ENCODE measurements at places on chromosomes 1 and 21.
A peak's percentile ranks its signal among the peaks of the same experiment; 100 is the strongest.

GRCh38 chr1:235503403-235504121 lies 690 bp downstream of the B3GALNT2 start:
- peak; percentile 68 for DNase-seq

DNA sequence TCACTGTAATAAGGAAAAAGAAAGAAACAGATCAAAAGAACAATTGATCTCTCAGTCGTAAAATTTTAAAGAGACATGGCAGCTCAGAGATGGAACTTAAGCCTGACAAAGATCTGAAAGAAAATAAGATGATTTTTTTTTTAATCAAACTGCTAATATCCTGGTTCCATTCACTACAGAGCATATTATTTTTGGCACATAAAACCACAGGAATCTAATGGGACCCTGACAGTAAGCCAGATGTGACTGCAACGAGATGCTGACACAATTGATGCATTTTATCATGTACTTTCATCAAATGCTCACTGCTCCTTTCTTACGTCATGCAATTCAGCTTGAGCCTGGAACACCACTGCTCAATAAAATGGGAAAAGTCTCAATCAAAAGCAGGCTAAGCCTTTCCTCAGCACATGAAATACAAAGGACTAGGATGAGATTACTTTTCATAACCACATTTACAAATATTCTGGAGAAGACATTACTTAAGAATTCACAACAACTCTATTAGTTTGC lies 16.6 kb downstream of the GPATCH2 start:
- no peak for DNase-seq

- DNase-seq, result peak; percentile 52
Measured at GRCh38 chr1:224219612-224220059, 36.6 kb downstream of the DEGS1 start.

- DNase-seq, result no peak
Measured at GRCh38 chr1:229209816-229210215, 61.1 kb upstream of the RAB4A start.

DNA sequence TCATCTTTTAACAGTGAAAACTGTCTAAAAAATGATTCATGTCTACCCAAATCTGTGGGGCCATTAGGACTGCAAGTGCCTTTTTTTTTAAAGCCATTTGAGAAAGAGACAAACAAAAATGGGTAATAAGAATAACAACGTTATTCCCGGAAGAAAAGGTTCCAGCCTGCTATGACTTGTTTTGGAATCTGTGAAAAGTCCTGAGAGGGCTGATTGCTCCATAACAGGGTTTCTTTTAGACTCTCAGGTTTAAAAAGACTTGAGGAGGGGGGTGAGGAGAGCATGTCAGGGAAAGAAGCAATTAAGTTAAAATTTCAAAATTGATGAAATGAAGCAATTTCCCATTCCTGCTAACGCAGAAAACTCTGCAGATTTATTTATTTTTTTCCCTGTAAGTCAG lies 56.4 kb downstream of the CACHD1 start:
- no peak for DNase-seq

- DNase-seq, result no peak
Measured at GRCh38 chr1:62398377-62398776, 38.5 kb upstream of the USP1 start.

- DNase-seq, result peak; percentile 58
Measured at GRCh38 chr1:2229911-2230731, 2.0 kb downstream of the SKI start.

- no peak for DNase-seq
Measured at GRCh38 chr1:28132171-28133167, 44.0 kb downstream of the PTAFR start.

GRCh38 chr1:237279629-237280028 lies 237.6 kb downstream of the RYR2 start:
- no peak for DNase-seq

DNA sequence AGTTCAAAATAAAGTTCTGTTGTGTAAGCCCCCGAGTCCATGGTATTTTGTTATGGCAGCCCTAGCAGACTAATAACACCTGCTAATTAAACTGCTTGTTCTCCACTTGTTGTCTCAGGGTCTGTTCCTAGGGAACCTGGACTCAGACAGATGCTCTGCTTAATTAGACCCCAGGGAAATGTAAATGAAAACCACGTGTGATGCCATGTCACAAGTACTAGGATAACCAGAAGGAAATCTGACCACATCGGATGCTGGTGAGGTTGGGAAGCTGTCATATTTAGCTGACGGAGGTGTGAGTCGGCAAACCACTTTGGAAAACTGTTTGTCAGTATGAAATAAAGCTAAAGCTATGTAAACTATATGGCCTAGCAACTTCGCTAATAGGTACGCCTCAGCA lies 19.6 kb downstream of the EDN2 start:
- DNase-seq, result no peak

DNA sequence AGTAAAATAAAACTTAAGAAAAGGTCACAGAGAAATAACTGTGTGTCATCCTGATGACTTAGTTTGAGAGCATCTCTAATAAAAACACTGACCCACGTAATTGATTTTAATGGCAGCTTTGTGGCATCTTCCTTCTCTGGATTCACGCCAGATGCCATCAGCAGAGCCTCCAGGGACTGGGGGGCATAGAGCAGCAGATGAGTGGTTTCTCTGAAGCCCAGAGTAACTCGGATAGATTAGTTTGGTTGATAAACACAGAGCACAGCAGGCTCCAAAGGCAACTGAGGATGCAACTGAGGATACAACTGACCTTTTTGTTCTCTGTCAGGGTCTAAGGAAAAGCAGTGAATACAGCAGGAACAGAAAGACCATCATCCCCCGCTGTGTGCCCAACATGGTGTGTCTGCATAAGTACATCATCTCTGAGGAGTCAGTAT lies 180.8 kb downstream of the RPS6KC1 start:
- DNase-seq, result no peak

GRCh38 chr1:217712925-217713597 lies 81.9 kb downstream of the SPATA17 start:
- no peak for DNase-seq

DNA sequence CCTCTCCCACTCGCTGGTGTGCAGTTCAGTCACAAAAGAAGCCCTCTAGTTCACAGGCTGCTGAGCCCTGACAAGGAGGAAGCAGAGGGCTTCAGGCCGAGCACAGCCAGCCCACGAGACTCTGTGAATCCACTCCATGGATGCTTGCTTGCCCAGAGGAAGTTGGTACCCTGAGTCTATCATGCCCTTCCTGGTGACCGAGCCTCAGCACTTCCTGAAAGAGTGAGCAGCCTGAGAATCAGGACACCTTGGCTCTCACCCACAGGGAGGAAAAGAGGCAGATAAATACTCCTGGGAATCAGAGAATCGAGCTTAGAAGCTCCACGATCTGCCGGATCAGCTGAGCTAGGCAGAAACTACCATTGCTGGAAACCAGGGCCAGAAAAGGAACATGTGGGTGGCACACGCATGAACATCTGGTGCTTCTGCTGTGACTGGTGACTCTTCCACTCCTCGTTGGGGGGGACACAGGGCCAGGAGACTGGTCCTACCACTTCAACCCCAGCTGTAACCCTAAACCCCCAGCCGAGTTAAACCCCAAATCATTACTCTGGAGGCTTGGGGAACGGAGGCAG lies 376.3 kb upstream of the CAMK1G start:
- peak; percentile 2 for DNase-seq

DNA sequence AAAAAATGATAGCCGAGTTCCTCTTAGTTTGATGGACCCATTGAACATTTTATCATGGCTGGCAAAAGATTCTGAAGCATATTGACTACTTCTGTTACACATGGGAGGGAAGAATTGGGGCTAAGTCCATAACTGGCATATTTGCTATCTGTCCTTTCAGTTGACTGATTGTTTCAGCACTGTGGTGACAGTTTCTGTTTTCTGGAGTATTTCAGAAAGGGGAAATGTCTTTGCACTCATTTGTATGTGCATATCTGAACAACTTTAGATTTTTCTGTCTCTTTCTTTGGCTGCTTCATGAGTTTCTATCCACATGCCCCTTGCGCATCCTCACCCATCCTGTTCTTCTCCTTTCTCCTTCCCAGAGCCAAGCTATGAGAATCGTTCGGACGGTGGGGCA lies 33.2 kb downstream of the SPATA46 start:
- DNase-seq, result no peak

DNA sequence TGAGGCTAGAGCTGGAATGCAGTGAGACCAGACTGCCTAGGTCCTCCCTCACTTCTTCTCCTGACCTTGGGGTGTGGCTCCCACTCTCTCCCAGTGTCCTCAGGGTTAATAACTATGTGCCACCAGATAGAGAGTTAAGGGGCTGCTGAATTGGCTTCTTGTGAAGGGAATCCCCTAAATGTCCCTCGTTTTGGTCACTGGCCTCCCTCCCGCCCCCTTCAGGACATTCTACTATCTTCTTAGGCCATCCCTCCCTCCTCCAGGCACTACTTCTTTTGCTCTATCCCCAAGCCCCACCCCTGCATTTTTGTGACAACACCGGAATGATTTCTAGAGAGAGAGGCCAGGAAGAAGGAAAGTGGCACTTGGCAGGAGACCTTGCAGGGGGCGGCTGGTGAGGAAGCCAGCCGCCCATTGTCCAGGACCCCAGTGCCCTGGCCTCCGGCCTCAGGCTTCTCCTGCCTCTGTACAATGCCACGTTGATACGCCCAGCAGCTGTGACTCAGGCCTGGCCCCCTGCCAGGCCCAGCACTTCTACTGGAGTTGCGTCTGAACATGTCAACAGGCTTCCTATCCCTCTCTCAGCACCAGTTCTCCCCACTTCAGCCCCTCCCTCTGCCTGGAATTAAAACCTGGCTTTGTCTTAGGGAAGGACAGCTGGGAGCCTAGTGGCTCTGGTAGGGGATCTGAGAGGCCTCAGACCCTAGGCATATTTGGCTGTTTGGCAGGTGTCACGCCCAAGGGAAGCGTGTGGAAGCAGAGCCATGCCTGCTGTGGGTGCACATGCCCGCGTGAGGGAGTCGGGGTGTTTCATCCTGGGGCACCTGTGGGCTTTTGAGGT lies 9.1 kb downstream of the LMNA start:
- DNase-seq, result peak; percentile 98

GRCh38 chr1:37621326-37621870 lies 13.3 kb downstream of the RSPO1 start:
- DNase-seq, result no peak

DNA sequence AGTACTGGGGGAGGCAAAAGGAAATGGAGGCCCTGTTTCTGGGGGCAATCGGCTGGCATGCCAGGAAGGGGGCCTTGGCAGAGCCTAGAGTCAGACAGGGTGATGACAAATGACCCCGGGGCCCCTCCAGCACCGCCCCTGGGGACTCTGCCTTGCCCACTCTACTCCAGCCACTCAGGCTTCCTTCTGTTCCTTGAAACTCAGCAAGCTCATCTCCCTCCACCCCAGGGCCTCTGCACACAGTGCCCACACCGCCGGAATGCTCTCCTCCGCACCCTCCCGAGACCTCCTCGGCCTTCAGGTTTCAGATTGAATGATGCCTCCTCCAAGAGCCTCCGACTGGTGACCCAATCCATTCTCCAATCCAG lies 122.5 kb upstream of the ZBTB40 start:
- no peak for DNase-seq

DNA sequence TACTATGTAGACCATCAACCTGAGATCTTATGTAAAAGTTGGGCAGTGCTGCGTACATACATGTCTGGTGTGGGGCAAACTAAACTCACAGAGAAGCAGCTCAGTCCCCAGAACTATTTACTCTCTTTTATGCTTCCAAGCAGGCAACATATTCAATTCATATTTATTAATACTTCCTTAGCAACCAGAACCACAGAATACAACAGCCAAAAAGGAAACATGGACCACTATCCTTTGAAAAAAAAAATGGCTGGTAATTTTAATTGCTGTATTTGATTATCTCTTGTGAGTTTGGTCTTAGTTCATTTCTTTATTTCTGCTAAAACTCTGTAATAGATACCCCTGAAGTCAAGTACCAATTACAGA lies 1.5 kb upstream of the PPP1R15B start:
- no peak for DNase-seq

DNA sequence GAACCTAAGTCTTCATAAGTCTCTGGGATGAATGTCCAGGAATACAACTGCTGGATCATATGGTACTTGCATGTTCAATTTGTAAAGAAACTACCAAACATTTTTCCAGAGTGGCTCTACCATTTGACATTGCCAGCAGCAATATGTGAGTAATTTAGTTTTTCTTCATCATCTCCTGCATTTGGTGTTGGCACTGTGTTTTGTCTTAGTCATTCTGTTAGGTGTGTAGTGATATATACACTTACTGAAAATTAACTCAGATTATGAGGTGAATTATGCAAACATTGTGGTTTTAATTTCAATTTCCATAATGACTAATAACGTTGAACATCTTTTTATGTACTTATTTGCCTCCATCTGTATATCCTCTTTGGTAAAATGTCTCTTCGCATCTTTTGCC lies 138.7 kb downstream of the LRRC40 start:
- no peak for DNase-seq

GRCh38 chr1:44807364-44808062 lies 362 bp upstream of the DYNLT4 start:
- peak; percentile 100 for DNase-seq

DNA sequence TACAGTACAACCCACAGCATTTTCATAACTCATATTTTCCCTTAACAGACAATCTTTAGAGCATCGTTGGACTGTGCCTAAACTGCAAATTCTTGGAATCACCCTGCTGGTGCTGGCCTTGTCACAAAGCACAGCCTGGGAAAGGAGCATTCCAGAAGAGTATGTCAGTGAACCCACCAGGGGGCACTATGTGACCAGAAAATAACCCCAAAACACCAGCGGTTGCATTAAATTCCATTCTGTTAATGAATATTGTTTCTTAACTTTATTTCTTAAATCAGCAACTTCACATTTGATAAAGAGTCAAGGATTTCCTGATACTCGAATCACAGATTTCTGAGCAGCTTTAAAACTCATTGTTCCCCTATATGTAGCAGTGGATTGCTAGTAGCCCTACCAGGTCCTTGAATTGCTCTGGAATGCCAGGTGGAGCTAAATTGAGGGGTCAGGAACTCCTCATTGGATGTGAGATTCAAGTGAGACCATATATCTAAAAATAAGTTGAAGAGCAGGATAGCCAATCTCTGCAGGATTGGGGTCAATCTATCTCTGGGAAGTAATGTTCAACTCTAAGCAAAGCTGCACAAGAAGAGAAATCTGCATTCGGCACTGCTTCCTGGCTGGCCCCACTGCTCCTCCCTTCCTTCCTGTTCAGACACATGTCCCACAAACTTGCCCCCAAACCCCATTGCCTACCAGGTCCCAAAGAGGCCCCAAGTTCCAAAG lies 12.7 kb upstream of the RAB4A start:
- peak; percentile 84 for DNase-seq

DNA sequence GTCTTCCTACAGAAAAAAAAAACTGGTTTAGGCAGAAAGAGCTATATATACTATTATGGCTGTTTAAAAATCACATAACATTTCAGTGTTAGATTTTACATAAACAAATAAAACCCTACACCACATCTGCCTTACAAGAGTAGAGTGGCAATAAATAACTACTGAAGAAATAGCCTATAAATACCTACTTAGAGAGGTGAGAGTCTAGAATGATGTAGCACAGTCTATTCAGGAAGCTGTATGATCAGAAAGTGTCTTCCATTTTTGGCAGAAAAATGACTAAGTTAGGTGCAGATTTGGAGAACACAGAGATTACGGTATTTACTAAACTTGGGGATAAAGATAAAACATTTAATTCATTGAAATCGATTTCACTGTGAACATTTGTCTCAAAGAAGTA lies 75.5 kb downstream of the VAV3 start:
- no peak for DNase-seq

- DNase-seq, result no peak
Measured at GRCh38 chr1:7280347-7280960, 490.6 kb upstream of the VAMP3 start.

- no peak for DNase-seq
Measured at GRCh38 chr1:47650611-47651010, 212.8 kb downstream of the FOXD2 start.

- DNase-seq, result no peak
Measured at GRCh38 chr1:26820784-26821269, 5.7 kb upstream of the ZDHHC18 start.

- no peak for DNase-seq
Measured at GRCh38 chr1:28010969-28011368, 51.2 kb downstream of the XKR8 start.

Measured in dermis blood vessel endothelial cell (primary cell).